ENCODE measurements at places on chromosomes 1 and 21.

DNA sequence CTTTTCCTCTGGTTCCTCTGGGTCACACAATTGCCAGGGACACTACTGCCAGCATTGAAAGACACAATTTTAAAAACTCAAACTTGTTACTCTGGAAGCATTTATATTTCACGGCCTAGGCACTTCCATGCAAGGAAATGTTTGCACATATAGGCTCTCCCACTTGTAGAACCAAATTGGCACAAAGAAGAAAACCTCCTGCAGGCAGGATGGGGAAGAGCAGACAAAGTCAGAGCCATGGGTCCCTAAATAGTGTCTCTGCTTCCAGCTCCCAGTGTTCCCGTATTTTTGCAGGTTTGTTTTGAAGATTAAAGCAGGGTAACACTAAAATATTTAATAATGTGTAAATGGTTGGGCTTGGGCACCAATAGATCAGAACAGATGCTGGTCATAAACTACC lies 19.0 kb upstream of the ADGRL2 start:
- no peak for DNase-seq

DNA sequence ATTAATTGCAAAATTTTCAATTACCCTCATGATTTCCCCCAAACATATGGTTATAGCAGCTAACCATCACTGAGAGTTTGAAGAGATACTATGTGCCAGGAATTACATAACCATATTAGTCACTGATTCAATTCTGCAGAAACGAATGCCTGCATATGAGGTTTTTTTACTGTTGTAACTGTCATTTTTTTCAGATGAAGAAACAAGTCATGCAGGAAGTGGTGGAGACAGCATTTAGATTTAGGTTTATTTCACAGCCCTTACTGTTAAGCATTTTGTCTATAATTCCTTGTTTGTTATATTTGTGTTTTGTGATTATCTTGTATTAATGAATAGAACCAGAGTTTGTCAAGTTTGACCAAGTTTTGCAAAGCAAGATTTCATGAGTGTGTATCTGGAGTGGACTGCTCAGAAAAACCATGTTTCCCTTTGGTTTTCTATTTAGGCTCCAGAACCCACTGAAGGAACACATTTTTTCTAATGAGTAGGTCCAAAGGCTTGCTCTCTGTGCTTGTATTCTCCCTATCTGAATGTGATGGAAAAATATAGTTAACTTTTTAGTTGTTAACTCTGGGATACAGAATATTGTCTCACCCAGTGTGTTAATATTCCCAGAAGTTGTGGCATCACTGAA lies 308.5 kb upstream of the ADAMTS5 start:
- no peak for DNase-seq

DNA sequence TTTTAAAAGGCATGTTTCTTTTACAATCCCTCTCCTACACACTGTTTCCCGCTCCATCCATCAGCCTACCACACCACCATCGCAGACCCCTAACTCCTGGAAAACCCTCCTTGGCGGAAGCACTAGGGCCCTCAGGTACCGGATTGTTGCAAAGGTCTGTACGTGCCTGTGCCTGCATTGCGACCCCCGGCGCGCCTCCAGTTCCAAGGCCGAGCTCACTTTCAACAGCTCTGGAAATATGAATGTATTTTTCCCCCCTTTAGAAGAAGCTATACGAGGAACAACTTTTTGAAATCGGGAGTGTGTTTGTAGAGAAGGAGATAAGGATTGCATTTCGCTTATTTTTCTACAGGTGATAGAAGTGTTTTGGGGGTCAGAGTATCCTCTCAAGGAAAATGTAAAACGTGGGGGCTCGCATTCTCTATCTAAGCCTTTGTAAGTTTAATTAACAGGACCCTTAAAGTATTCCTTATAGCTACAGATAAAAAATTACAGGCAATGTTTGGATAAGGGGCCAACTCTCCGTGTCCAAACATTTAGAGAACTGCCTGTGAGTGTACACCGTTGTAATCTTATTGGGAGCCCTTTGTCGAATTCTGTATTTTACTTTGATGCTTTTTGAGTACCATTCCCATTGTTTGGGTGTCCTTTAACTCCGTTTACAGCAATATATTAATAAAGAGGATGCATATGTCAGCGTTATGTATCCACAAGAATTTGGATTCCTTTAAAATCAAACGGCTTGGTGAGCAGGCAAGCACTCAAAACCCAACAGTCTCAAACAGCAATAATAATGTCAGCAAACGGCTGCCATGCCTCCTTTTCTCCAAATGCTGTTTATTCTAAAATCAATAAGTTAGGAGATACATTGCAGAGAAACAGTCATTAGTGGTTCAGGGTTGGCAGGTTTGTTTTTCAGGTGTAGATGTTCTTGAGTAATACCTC lies 5.9 kb downstream of the PRRX1 start:
- no peak for DNase-seq

- DNase-seq: no peak
These were observed 6.0 kb upstream of the CITED4 start for GRCh38 chr1:40868051-40868723.

DNA sequence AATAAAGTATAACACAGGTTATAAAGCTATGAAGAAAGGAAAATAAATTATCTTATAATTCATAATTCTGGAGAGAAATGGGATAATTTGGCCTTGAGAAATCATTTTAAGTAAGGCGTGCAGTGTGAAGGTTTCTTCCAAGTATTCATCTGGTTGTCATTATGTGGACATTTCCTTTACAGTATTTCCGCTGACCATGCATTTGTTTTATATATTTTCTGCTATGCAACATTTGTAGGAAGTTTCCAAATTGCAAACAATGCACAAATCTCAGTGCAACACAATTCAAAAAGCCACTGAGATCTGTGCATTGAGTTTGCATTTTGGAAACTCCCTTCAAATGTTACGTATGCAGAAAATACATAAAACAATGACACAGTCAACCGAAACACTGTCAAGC lies 17.8 kb downstream of the ZNF670 start:
- no peak for DNase-seq

DNA sequence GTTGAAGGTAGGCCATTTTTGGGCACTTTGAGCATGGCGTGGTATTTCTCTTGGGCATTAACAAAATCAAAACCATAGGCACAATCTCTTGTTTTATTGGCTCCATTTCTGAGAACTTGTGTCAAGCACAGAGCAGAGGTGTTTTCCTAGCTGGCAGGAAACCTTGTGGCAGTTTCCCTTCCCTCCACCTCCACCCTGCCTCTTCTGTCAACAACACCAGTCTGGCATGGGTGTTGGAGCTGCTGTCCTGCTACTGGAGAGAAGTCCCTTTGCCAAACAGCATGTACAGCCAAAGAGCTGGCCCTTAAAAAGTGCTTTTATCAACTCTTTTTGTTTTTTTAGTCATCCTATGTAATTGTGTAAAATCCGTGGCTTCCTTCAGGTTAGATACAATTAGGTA lies 16.0 kb downstream of the ATP1A1 start:
- DNase-seq: no peak

- DNase-seq: no peak
These were observed 1030.0 kb downstream of the MRPL39 start for GRCh38 chr21:24577301-24577700.

- no peak for DNase-seq
These were observed 212.8 kb downstream of the SMYD3 start for GRCh38 chr1:246294263-246294662.

DNA sequence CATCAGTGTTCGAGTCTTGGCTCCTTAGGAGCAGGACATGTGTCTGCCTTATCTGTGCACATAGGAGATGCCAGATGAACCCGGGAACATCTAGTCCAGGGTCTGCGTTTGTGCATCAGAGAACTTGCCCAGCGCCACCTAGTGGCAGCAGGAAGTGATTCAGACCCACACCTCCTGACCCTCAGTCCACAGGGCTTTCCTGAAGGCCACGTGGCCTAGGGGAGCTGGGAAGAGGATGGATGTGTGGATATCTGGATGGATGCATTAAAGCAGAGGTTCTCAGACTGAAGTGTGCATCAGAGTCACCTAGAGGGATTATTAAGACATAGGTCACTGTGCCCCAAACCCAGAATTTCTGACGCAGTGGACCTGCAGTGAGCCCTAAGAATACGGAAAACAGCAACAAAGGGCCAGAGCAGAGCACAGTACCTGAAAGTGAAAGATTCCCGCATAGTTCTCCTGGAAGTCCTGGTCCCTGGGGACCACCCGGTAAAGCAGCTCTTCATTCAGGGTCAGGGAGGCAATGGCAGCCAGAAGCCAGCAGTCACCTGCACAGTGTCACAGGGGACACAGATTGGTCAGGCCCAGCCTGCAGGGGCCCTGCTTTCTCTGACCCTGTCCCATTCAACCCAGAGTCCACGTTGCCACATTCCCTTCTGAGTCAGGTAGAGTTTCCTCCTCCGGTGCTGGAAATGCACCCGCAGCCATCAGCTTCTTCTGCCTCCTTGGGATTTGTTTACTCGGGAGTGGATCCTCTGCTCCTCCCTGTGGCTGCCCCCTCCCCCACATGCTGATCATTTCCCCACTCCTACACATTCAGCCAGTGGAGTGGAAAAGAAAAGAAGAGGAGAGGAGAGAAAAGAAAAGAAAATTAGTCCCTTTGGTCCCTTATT lies 37.0 kb downstream of the CAPN8 start:
- peak; percentile 39 for DNase-seq

GRCh38 chr1:67144696-67145095 lies 9.9 kb upstream of the C1orf141 start:
- DNase-seq: no peak

- DNase-seq: no peak
These were observed 471 bp downstream of the POLR3C start for GRCh38 chr1:145824499-145824842.

DNA sequence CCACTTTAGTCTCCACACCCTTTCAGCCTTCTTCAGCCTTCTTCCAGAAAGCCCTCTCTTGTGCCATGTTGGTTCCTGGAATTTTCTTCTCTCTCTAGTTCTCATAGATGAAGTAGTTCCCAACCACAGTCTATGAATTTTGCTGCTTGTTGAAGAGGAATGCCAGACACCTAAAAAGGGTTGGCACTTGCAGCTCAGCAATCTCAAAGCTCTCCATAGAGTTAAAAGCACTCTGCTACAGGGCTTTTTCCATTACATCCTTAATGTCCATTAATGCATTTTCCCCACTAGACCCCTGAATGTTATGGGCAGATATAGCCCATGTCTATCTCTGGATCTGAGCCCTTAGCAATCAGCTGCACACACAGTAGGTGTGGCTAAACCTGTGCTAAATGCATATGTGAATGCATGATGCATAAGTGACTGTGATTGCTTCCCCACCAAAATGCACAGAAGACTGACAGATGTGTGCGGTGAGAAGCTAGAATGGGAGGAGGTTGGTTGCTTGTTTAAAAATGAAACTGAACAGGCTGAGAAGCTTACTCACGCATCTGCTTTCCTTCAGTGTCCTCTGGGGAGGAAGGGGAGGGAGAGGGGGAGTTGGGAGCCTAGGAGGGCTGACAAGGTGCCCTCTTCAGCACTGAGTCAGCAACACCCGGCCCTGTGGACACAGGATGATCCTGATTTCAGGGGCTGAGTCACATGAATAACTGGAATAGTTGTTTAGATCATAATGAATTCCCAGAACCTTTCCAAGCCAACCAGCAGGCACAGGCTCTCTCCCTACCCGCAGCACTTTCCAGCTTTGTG lies 146.1 kb upstream of the FGGY start:
- DNase-seq: no peak

GRCh38 chr1:145985502-145986439 lies 10.6 kb downstream of the TXNIP start:
- no peak for DNase-seq

- DNase-seq: no peak
These were observed 97.6 kb downstream of the APP start for GRCh38 chr21:26072666-26073615.

- no peak for DNase-seq
These were observed 54.1 kb downstream of the NPHP4 start for GRCh38 chr1:5938101-5938646.

GRCh38 chr1:97010566-97011264 lies 289.1 kb downstream of the PTBP2 start:
- DNase-seq: no peak

GRCh38 chr1:65112811-65113210 lies 35.2 kb upstream of the AK4 start:
- no peak for DNase-seq

GRCh38 chr1:155323729-155324036 lies 3.0 kb downstream of the RUSC1 start:
- DNase-seq: peak; percentile 84

- no peak for DNase-seq
These were observed 209.7 kb downstream of the DUSP10 start for GRCh38 chr1:221532071-221532773.

GRCh38 chr1:244069326-244069898 lies 18.3 kb downstream of the ZBTB18 start:
- no peak for DNase-seq

- no peak for DNase-seq
These were observed 31.4 kb upstream of the LYST start for GRCh38 chr1:235898126-235898525.

DNA sequence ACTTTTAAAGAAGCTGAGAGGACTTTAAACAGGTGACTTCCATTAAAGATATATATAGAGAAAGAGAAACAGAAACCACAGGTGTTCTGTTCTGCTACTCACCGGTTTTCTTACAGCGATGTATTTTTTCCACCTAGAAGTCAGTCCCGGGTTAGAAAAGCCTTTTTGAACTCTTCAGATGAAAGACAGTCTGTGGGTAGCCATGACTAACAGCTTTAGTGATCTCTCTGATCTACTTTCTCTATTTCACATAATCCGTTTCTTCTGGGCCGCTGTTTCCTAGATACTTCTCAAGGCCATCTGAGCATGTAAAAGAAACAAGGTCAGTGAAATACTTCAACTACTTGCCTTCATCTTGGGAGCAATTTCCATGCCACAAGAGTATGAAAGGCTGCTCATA lies 25.1 kb downstream of the WDR64 start:
- no peak for DNase-seq

GRCh38 chr21:42374457-42374856 lies 8.1 kb upstream of the TFF1 start:
- DNase-seq: no peak

DNA sequence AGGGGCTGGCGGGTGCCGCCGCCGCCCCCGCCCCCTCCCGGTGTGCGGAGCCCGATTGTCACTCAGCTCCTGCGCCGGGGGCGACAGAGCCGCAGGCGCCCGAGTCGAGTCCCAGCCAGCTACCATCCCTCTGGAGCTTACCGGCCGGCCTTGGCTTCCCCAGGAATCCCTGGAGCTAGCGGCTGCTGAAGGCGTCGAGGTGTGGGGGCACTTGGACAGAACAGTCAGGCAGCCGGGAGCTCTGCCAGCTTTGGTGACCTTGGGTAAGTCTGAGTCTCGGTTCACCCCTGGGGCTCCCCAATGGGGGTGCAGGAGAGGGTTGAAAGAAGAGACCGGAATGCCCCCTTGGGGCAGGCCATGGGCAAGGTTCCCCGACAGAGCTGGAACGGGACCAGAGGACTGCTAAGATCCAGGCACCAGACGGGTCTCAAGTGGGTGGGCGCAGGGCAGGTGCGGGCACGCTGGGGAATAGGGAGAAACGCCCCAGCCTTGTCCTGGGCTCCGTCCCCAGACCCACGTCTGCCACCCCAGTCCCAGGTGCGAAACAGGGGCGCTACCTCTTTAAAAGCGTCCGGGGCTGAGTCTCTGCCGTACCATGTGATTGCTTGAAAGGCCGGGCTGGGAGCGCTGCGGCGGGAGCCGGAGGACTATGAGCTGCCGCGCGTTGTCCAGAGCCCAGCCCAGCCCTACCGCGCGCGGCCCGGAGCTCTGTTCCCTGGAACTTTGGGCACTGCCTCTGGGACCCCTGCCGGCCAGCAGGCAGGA lies at the start of gene ADORA1:
TSS of gene ADORA1 (plus strand) at position 61 of the 765 bp plus-strand sequence. CDS start 1,116 bp downstream, outside the sequence.
- peak; percentile 70 for DNase-seq
